Chondrocyte (in vitro differentiated cells): ENCODE measurements at places on chromosomes 13 and 19. TPM values are rescaled to one million over a fixed set of nuclear protein-coding genes. Genes with fewer than 3 reads are reported as not detected.

- DNase-seq: no peak
Measured at GRCh38 chr19:46926170-46927071, 65.6 kb downstream of the ARHGAP35 start.

DNA sequence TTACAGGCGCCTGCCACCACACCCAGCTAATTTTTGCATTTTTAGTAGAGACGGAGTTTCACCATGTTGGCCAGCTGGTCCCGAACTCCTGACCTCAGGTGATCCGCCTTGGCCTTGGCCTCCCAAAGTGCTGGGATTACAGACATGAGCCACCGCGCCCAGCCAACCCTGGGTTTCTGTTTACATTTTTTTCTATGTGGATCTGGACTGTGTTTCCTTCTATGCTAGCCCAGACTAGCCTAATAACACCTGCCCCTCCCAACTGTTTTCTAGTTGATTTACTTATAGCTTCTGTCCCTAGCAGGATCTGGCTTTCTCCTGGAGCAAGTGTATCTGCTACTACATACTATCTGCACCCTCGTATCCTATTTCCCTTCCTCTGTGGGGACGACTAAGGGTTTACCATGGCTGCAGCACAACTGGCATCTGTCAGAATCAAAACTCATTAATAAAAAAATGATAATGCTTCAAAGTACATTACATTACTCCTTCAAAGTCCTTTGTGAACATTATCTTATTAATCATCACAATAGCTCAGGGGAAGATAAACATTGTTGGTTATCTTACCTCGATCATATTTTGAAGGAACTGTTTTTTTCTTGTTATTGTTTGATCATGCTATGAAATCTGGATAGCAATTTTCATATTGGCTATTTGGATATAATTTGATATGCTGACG lies 228.3 kb downstream of the KLF5 start:
- no peak for DNase-seq

DNA sequence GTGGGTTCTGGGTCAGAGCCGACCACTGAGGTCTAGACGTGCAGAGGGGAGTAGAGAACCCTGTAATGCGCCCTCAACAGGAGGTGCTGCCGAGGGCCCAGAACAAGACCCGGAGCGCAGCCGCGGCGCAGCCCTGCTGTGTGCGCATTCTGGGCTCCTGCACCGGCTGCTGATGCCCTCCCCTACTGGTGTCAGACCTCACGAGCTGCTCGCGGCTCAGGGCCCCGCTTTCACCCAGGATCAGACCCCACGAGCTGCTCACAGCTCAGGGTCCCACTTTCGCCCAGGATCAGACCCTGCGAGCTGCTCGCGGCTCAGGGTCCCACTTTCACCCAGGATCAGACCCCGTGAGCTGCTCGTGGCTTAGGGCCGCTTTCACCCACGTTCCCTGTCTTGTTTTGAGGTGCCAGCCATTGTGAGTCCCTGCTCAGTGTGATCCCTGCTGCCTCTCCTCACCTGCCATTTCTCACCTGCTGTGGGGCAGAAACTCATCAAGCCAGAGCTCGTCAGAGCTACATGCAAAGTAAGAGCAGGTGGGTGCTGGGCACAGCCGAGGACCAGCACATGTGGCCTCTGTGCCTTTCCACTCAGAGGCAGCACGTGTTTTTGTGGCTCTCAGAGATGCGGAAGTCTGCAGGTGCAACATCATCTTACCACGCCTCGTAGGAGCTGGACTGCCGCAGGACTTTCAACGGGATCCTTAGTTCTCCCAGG lies 47.0 kb upstream of the C13orf46 start:
- no peak for DNase-seq

- no peak for DNase-seq
Measured at GRCh38 chr13:56378566-56378965, 762.2 kb upstream of the PRR20A start.

GRCh38 chr19:19105365-19106055 lies 32.8 kb downstream of the TMEM161A start:
- no peak for DNase-seq

- no peak for DNase-seq
Measured at GRCh38 chr13:99962242-99962641, 9.3 kb downstream of the ZIC5 start.

DNA sequence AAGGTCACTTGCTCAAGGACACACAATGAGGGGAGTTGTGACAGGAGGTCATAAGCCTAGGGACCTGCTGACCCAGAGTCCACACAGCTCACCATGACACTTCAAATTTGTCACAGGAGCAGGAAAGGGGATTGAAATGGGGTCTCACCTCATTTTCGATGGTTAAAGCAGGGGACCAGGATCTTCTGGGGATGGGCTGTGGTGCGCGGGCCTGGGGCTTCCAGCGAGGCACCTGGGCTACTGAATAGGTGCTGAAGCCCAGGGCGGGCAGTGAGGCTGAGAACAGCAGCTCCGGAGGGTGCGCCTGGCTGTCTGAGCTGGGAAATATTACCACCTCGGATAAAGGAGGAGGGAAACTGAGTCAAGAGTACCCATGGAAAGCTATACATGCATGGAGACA lies 11.0 kb downstream of the MAN2B1 start:
- DNase-seq: no peak

GRCh38 chr19:1566392-1567115 lies 1.6 kb downstream of the MEX3D start:
- no peak for DNase-seq

DNA sequence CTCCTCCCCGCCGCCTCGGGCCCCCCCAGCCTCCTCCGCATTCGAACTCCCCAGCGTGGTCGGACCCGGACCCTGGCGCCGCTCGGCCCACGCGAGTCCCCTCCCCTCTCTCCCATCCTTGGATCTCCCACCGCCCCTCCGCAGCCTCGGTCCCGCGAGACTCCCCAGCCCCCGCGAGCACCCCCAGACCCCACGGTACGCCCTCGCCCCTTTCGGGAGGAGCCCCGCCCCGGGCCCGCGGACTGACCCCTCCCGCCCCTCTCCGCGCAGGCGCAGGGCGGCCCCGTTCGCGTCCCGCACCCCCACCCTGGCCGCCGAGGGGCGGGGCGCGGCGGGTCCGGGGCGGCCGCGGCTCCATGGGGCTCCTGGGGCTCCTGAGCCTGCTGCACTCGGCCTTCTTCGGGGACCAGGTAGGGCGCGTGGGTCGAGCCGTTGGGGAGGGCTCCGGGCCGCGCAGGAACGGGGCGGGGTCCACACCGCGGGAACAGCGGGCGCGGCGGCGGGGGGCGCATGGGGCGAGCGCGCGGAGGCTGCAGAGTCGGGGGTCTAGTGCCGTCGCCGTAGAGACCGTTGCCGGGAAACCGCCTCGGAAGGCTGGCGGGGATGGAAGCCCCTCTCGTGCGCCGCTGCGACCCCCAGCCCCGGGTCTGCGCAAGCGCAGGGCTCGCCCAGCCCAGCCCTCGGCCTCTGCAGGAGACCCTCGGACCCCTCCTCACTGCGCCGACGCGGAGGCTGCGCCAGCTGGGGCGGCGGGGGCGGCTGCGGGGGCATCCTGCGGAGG lies 3.8 kb upstream of the APC2 start:
- DNase-seq: no peak

GRCh38 chr19:33391631-33392249 lies 18.2 kb downstream of the CEBPG start:
- DNase-seq: no peak

GRCh38 chr13:72164811-72165210 lies 297.8 kb upstream of the DACH1 start:
- no peak for DNase-seq

DNA sequence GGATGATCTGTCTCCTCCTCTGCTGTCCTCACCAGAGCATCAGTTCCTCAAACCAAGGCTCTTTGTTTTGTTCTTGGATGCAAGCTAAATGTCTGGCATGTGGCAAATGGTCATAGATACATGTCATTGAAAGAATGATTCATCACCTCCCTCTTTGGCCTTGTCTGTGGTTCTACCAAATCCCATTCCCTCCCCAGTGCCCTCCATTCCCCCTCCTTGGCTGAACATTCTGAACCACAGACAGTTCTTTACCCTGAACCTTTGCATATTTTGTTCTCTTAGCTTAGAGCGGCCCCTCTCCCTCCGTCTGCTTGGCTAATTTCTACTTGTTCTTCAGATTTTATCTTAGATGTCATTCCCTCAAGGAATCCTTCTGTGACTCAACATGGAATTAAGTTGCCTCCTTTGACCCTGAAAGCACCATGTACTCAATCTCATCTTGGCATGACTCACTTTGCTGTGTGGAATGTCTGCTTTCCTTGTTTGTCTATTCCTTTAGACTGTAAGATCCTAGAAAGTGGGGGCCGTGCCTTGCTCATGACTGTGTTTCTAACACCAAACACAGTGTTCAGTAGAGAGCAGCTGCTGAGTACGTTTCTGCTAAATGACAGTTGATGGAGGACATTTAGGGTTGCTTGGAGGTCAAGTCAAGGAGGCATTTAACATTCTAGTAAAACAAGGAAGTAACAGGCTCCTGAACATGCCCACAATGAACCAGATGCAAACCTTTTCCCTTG lies 8.1 kb downstream of the ALOX5AP start:
- no peak for DNase-seq

GRCh38 chr13:114082849-114083645 lies 49.4 kb downstream of the RASA3 start:
- DNase-seq: peak; percentile 80

- peak; percentile 98 for DNase-seq
Measured at GRCh38 chr19:44401139-44402115, at the start of gene ZNF285. TSS of gene ZNF285 (minus strand) at chr19:44401608. CDS start at chr19:44397213, 4,395 bp downstream.

- DNase-seq: no peak
Measured at GRCh38 chr19:13283871-13284270, 133.7 kb downstream of the IER2 start.

- peak; percentile 76 for DNase-seq
Measured at GRCh38 chr13:113639616-113640262, 18.3 kb downstream of the ATP4B start.

GRCh38 chr19:1053176-1054101 lies 13.5 kb upstream of the ARHGAP45 start:
- DNase-seq: no peak

- no peak for DNase-seq
Measured at GRCh38 chr13:109703250-109703649, 83.1 kb downstream of the IRS2 start.

- DNase-seq: no peak
Measured at GRCh38 chr19:52351512-52351911, 15.5 kb downstream of the ZNF610 start.

- peak; percentile 88 for DNase-seq
Measured at GRCh38 chr19:29878973-29879654, 62.9 kb upstream of the URI1 start.

DNA sequence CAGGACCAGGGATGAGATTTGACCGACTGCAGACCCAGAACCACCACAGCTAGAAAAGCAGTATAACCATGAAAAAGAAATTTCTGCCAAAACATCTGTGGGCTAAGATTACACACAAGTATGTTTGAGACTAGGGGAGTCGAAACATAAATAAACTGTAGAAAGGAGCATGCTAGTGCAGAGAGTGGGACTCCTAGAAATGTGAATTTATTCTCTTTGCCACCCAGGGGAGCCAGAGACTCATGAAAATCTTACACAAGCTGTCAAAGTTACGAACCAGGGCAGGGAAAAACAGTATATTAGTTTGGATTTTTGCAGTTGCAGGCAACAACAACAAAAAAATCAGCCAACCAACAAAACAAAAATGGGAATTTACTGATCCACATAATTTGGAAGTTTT lies 12.3 kb upstream of the HSPH1 start:
- DNase-seq: no peak

DNA sequence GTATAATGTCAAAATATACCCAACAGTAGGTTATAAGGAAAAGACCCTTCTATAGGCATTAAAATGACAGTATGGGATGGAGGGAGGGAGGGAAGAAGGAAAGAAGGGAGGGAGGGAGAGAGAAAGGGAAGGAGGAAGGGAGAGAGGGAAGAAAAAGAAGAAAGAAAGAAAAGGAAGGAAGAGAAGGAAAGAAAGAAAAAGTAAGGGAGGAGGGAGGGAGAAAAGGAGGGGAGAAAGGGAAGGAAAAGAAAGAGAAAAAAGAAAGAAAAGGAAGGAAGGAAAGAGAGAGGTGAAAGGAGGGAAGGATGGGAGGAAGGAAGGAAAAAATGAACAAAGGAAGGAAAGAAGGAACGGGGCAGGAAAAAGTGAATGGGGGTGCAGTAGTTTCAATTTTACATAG lies 35.3 kb upstream of the CACNA1A start:
- no peak for DNase-seq

- no peak for DNase-seq
Measured at GRCh38 chr13:25756912-25757311, 294.9 kb downstream of the SHISA2 start.

DNA sequence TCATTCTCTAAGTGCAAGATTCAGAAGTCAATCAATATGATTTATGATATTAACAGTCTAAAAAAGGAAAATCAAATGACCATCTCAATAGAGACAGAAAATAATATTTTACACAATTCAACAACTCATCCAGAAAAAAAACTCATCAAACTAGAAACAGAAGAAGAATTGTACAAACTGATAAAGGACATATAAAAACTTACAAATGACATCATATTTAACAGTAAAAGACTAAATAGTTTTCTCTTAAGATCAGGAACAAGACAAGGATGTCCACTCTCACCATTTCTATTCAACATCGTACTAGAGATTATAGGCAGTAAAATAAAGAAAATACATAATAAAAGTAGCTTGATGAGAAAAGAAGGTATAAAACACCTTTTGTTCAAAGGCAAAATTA lies 527.3 kb downstream of the DACH1 start:
- no peak for DNase-seq

DNA sequence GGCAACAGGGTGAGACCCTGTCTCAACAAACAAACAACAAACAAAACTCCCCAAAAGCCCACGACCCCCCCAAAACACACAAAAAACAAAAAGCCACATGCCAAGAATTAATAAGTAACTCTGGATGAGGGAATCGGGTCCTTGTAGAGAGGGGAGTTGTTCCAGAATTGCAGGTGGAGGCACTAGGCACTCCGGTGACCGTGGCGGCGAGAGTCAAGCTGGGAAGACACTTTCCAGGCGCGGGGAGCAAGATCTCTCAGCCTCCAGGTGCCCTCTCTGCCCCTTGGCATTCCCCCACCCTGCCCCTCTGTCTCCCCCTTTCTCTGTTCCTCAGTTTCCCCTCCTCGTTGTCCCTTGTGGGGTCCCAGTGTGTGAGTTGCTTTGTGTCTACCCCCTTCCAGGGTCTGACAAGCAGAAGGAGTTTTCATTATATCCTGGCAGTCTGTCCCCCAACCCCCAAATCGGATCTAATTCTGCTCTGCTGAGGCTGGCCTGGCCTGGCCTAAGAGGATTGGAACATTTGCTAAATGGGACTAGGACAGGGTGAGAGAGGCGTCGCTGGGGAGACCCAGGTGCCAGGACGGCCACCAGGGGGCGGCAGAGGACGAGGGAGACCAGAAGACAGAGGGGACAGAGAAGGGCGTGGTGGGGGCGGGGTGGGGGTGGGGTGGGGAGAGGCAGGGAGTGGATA lies 8.3 kb upstream of the CRX start:
- no peak for DNase-seq

- no peak for DNase-seq
Measured at GRCh38 chr13:67880916-67881315, 650.8 kb upstream of the PCDH9 start.

ADGRE2 gene
- 0.87 to 1.6 TPM in 2 of 3 replicates, not detected in the other for total RNA-seq

IRGC gene
- not detected in 3 replicates for total RNA-seq

EPS8L1 gene
- 4.1 to 7.9 TPM (median 6.8 TPM) in 3 replicates for total RNA-seq

ZNF730 gene
- 0.57 to 4.1 TPM (median 2.6 TPM) in 3 replicates for total RNA-seq

ANGPTL8 gene
- total RNA-seq: not detected in 3 replicates

KIR2DL1 gene
- not detected in 3 replicates for total RNA-seq

OR7C1 gene
- total RNA-seq: not detected in 3 replicates

TUBB4A gene
- 0.26 to 0.99 TPM (median 0.70 TPM) in 3 replicates for total RNA-seq

PRSS57 gene
- not detected in 3 replicates for total RNA-seq

URAD gene
- not detected in 3 replicates for total RNA-seq

ADGRE1 gene
- total RNA-seq: not detected in 3 replicates
